ENCODE measurements at places on chromosomes 5 and 9.

- no peak for DNase-seq
These were observed 170.8 kb upstream of the RGMB start for GRCh38 chr5:98602534-98603112.

DNA sequence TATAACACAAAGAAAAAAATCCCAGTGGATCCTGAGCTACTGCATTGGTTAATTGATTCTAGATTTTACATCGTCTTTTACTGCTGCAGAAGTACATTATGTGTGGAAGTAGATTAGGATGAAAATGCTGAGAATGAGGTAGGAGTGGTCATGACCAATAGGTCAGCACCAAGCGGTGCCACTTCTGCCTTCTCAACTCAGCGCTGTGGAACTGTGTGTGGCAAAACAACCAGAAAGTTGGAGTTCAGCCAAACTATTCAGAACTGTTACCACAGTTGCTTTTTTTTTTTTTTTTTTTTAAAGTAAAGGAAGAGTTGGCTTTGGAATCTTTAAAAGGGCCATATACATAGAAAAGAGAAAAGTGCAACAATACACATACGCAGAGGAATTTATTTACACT, 24.2 kb downstream of the POU5F2 start:
- no peak for DNase-seq

GRCh38 chr9:33151601-33152000, 15.5 kb downstream of the B4GALT1 start:
- no peak for DNase-seq

DNA sequence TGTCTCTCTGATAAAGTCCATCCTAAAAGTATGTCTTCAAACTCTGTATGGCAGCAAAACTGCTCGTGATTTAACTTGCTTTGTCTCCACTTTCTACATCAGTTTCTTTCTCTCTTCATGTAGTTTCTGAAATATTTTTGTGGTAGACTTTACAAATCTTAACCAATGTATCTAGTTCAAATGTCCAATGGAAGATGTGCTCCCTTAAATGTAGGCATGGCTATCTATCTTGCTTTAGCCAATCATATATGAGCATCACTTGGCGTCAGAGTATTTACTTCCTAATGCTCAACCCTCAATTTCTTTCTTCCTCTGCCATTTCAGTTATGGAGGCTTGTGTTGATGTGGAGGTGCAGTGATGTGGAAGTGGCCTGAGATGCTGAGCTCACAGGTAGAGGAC, 206.1 kb upstream of the ZNF608 start:
- no peak for DNase-seq

DNA sequence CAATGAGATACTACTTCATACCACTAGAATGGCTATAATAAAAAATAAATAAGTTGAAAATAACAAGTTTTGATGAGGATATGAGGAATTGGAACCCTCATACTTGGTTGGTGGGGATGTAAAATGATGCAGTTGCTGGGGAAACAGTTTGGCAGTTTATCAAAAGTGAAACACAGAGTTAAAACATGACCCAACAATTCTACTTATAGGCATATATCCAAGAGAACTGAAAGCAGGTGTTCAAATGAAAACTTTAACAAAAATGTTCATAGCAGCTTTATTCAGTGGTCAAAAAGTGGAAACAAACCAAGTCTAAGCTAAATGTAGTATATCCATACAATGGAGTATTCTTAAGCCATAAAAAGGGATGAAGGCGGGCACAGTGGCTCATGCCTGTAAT, 13.1 kb upstream of the LHFPL2 start:
- no peak for DNase-seq

GRCh38 chr9:123048748-123049147, 15.3 kb downstream of the GPR21 start:
- no peak for DNase-seq

DNA sequence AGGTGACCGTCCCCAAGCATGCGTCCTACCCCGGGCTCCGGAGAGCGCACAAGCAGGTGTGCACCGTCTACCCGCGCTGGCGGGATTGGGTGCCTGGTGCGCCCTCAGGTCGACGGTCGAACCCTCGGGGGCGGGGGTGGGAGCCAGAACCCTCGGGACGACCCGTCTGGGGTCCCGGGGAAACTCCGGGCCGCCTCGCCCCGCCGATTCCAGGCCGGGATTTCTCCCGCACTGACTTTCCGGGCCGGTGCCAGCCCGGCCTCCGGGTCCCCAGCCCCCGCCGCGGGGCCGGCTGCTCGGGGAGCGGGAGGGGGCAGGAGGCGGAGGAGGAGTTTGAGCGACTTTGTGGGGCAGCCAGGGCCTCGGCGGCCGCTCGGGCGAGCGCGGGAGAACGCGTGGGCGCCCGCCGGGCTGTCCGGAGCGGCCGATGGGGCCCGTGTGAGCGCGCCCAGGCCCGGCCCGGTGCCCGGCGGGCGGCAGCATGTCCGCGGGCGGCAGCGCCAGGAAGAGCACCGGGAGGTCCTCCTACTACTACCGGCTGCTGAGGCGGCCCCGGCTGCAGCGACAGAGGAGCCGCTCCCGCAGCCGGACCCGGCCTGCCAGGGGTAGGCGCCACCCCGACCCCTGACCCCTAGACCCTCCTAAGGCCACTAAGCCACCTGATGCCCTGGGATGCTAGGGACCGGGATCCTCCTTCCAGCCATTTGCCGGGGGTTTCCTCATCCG, at the start of gene DAB2IP:
DAB2IP (plus strand) TSS at position 340 of the 726 bp plus-strand sequence; CDS start at position 482, 142 bp downstream.
- no peak for DNase-seq

DNA sequence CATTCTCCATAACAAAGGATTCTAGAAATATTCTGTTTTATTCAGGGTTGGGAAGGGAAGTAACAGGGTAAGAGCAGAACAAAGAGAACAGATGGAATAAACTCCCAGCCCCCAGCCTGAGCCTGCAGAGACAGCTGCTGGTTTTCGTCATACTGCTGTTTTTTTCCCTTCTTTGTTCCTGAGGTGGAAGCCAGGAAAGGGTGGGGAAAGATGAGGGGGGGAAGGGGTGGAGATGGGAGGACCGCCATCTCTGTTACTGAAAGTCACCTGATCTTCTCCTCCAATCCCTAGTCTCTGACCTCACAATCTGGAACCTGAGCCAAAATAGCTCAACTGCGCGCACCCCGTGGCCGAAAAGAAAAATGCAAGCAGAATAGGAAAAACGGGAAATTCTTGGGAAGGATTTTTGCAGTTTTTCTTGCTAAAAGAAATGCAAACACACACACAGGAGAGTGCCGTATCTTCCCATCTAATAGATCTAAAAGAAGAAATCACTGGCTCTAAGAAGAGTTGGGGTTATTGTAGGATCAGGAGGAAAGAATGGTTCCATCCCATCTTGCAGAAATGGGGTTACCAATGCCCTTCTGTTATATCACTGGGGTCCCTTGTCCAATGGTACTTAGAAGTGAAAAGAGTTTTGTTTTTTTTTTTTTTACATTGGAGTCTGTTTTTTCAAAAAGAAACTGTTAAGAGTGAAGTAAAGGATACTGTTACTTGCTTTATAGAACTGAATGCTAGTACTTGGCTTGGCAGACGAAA, 57.9 kb downstream of the DIAPH1 start:
- DNase-seq: no peak

- no peak for DNase-seq
These were observed 2.0 kb upstream of the MZB1 start for GRCh38 chr5:139391570-139392323.

DNA sequence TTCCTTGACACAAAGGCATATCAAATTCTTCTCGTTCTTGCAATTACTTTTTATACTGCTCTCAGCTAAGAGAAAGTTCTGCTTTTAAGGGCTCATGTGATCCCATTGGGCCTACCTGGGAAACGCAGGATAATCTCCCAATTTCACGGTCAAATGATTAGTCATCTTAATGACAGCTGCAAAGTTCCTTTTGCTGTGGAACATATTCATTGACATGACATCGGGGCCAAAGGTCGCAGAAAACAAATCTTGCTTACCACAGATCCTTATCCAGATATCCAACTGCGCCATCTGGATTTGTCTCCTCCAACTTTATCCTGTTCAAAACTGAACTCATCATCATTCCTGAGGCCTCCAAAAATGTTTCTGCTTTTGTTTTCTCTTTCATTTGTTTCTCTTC, 1085.6 kb upstream of the WWC1 start:
- DNase-seq: no peak

GRCh38 chr5:104189031-104189430, 626.4 kb upstream of the NUDT12 start:
- DNase-seq: no peak

GRCh38 chr5:99033014-99033900, 104.5 kb upstream of the CHD1 start:
- no peak for DNase-seq

DNA sequence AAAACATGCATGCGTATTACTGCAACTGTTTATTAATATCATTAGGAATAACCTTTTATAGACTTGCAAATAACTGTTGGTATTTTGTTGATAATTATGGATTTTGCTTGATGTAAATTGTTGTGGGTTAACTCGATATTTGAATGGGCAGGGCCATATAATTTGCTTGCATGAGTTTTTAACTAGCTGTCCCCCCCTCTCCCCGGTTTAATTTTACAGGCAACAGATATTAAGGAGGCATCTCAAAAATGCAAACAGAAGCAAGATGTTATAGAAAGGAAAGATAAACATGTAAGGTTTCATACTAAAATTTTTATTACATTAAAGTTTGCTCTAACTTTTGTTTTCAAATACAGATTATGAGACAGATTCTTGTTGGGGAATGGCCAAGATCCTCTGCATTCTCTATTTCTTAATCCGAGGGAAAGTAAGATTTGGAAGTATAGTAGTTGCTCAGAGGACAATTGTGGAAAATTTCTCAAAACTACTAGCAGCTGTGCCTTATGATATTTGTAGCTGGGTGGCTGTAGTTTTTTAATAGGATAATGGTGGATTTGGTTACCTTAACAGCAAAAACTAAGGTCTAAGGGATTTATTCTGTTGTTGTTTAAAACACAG, 27.3 kb downstream of the SMC5 start:
- DNase-seq: no peak

GRCh38 chr9:92711844-92712243, 41.9 kb upstream of the IPPK start:
- no peak for DNase-seq

GRCh38 chr9:21023861-21024260, 7.6 kb downstream of the HACD4 start:
- DNase-seq: no peak

DNA sequence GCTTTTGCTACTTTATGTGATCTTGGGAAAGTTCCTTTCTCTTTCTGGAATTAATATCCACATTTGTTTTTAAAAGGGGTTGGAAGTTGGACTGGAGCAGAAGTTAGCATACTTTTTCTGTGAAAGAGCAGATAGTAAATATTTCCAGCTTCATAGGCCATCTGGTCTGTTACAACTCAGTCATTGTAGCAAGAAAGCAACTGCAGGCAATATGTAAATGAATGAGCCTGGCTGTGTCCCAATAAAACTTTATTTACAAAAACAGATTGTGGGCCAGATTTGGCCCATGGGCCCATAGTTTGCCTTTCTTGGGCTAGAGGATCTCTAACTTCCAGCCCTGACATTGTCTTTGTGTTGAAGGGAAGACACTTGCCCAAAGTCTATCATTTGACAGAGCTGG, 104.4 kb downstream of the ACTL7B start:
- no peak for DNase-seq

DNA sequence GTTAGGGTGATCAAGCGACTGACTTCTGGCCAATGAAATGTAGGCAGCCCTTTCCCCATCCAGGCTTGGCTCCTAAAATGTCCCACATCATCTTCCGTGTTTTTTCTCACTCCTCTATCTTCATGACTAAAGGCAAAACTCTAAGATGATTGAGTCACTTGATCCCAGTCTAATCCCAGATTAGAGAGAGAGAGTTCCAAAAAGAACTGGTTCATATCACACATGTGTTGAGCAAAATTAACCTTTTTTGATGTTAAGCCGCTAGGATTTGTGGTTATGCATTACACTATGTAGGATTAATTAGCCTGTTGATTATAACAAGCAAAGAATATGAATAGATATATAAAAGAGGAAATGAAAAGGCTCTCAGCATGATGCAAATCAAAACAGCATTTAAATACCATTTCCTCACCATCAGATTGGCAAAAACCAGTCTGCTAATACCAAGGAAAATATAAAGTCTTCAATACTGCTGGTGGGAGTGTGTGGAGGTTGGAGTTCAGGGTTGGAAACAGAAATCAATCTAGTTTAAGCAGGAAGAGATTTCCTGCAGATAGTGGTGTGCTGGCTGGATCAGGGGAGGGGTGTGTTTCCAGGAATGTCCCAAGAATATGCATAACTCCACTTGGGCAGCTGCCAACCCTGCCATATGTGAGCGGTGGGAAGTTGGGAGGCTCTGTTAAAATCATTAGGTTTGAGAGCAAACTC, 187.6 kb upstream of the S1PR3 start:
- DNase-seq: no peak

- peak; percentile 30 for DNase-seq
These were observed 50.0 kb downstream of the TRIM32 start for GRCh38 chr9:116737152-116737546.

GRCh38 chr5:73119451-73120157, 771 bp upstream of the TMEM171 start:
- no peak for DNase-seq
